Stimulated activated CD4-positive, alpha-beta T cell treated with anti-CD3 and anti-CD28 coated beads, Interleukin-1b, Interleukin-23, amount 100 ng/mL, for 48 hours (primary cell): ENCODE measurements at places on chromosomes 11 and 22.

DNA sequence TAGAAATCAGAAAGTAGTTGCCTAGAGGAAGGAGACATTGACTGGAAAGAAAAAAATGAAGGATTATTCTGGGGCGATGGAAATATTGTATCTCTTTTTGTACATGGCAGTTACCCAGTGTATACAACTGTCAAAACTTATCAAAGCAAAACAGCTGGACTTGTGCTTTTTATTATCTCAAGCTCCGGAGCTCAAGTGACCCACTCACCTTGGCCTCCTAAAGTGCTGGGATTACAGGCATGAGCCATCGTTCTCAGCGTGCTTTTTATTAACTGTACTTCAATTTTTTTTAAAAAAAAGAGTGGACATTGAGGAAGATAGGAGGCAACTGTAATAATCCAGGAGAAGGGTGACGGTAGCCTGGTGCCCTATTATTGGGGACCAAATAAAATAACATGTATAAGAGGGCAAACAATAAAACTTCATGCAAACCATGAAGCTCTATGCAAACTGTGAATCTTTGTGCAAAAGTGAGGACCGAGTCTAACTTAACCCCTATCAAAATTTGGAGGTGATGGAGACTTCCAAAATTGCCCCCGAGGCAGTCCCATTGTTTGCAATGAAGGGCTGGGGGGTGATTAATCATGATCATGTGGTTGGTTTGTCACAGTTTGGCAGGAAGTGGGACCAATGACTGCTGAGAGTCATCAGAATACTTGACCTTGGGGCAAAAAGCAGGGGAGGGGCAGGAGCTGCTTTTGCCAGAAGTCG is 23.5 kb downstream of the FZD4 start:
- DNase-seq = no peak

DNA sequence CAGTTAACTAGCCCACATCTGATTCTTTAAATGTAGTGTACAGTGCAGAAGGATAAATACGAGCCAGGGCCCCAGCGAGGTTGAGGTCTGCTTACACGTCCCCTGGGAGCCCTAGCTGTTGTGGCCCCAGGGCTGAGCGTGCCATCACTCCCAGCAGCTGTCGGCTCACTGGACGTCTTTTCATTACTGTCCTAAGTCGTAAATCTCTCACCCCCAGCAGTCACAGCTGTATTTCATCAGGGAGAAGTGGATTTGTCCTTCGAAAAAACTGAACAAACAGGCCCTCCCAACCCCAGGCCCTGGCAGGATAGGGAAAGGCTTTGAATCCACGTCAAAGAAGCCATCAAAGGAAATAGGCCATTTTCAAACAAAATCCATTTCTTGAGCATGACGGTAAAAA is 110.4 kb upstream of the CSNK2A3 start:
- DNase-seq = no peak

- DNase-seq = no peak
These were observed 92.9 kb downstream of the PRR5L start for GRCh38 chr11:36388951-36389350.

DNA sequence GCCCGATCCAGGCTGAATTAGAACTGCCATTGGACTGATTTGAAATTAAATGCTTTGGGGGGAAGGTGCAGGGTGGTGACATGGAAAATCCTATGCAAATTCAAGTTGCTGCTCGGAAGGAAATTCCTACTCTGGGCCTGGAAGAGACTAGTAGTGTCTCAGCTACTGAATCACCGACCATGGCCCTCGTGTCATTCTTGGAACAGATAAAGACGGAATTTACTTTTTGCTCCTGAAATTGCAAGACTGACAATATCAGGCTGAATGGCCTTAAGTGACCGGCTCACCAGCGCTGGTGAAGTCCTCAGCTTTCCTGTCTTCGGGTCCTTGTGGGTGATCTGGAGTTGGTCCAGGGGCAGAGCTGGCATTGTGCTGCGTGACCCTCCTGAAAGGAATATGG is 6.1 kb downstream of the ASCC2 start:
- DNase-seq = no peak

DNA sequence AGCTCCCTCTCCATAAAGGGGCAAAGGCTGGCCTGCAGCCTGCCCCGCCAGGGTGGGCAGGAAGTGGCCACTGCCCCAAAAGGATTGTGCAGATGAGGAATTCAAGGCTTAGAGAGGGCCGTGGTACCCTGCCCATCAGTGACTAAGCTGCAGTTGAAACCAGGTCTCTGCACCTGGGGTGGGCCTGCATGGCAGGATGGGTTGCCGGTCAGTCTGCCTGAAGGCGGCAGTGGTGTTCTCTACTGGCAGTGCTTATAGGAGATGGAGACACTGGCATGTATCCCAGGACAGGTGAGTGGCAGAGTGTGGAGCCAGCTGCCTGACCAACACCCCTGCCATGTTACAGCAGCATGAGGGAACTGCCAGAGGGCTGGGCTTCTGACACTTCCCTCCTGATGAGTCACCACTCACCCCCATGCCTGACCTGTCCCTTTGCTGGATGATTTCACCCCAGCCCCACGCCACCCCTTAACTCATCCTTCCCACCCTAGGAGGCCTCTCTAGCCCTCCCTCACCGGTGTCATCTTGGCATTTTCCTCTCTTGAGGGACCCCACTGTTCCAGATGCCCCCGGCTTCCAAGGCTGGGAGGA is 70.2 kb upstream of the LMO1 start:
- DNase-seq = no peak

GRCh38 chr11:129750343-129751292 is 65.0 kb upstream of the TMEM45B start:
- peak; percentile 71 for DNase-seq

DNA sequence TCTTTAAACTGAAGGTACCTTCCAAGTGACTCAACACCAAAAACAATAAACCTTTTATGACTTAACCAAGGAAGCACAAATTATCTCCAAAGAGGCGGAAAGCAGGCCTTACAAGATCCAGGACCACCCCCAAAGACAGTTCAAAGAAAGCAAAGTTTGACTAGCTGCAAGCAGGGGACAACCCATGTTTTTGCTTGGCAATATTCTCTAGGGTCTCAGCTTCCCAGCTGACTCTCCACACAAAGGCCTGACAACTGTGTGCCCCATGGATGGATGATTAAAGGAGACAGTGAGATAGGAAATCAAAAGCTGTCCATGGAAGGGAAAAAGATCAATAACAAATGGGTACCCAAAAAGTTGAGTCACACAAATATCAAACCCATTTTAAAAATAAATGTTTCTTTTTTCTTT is 232.2 kb downstream of the DDX10 start:
- DNase-seq = no peak

- no peak for DNase-seq
These were observed 98.2 kb downstream of the LDLRAD3 start for GRCh38 chr11:36041988-36042611.

DNA sequence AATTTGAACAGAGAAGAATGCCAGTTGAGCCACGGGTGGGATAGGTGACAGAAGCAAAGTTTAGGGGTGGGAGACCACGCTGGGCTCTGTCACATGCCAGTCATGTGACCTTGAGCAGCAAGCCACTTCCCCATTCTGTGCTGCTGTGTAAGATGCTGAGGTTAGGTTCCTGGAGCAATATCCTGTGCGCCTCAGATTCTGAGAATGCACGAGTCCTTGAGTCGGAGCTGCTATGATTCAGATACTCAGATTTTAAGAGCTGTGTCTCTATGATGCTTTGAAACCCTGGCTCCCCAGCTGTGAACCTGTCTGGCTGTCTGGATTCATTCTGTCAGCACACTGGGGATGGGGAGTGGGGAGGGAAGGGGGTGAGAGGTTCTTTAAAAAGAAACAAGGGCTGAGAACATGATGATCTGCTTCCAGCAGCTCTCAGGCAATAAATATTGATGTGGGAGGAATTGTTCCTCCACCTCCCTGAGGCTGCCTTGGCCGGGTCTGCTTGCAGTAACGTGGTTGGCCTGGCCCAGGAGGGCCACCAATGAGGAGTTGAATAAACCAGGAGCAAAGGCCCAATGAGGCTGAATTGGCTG is 24.0 kb downstream of the SLCO2B1 start:
- peak; percentile 7 for DNase-seq

- peak; percentile 88 for DNase-seq
These were observed 800 bp downstream of the KCTD21 start for GRCh38 chr11:78187366-78188285.

DNA sequence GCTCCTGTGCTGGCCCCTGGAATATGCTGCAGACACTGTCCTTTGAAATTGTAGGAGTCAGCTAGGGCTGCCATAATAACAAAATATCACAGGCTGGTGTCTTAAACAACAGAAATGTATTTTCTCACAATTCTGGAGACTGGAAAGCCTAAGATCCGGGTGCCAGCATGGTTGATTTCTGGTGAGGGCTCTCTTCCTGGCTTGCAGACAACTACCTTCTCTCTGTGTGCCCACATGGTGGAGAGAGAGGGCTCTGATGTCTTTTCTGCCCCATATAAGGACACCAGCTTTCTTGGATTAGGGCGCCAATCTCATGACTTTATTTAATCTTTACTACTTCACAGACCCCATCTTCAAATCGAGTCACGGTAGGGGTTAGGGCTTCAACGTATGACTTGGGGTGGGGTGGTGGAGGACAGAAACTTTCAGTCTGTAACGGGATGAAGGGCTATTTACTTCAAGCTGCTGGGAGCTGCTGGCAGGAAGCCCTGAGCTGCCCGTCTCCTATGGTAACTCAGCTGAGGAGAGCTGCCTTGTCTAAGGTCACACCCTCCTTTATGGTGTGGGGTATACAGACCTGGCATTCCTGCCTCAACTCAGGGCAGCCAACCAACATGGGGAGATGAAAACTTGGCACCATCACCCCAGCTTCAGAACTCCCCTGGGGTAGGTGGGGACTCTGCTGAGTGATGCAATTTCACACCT is 142.9 kb upstream of the ZBED5 start:
- DNase-seq = no peak

DNA sequence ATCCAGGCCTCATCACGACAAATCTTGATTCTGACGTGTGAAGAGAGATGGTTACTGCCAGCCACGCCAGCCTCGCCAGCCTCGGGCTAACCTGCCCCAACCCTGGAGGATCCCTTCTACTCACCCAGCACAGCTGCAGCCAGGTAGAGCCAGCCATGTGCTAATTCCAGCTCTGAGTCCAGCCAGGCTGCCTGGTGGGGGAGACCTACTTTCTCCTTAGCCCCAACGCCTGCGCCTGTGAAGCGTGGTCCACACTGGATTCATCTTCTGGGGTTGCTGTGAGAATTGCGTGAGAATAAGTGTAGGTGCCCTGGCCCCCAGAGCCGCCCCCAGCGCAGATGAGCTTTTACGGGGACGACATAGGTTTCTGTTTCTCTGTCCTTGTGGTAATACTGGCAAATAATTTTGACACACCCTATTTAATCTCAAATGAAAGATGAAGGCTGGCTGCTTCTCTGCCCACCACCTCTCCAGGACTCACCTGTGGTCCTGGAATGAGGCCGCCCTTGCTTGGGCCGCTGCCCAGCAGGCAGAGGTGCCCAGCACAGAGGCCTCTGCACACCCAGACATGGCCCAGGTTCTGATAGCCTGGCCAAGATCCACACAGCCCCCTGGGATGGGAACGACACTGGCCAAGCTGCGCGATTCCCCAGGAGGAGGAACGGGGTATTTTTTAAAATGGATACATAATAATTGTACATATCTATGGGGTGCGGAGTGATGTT is 528.4 kb downstream of the TBC1D22A start:
- no peak for DNase-seq

GRCh38 chr11:24324211-24324610 is 172.6 kb upstream of the LUZP2 start:
- no peak for DNase-seq

DNA sequence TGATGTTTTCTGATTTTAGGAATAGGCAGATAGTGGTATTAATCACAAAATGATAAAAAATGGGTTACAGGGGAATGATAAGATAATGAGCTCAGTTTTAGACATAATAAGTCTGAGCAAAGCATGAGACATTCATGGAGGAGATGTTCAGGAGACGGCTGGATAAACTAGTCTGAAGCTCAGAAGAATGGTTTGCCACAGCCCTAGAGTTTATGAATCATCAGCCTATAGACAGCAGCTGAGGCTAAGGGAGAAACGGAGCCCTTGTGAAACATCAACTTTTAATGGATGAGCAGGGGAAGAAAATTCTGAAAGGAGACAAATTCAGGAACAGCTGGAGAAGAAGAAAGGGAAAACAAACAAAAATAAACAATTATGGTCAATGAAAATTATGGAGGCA is 87.2 kb downstream of the RELT start:
- no peak for DNase-seq

DNA sequence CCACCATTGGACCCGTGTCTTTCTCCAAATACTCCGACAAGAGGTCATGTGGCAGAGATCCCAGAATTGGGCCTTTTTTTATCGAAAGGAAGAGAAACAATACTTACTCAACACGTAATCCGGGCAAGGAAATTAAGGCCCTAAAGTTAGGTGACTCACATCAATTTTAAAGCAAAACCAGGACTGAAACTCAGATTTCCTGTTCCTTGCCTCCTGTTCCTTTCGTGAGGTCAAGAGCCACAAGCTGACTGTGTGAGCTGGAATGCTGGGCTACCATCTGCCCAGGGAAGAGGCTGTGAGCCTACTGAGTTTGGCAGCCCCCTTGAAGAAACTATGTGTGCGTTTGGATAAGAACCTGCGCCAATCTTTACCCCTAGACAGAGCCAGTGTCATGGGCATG is 27.1 kb upstream of the MRGPRX2 start:
- DNase-seq = no peak

DNA sequence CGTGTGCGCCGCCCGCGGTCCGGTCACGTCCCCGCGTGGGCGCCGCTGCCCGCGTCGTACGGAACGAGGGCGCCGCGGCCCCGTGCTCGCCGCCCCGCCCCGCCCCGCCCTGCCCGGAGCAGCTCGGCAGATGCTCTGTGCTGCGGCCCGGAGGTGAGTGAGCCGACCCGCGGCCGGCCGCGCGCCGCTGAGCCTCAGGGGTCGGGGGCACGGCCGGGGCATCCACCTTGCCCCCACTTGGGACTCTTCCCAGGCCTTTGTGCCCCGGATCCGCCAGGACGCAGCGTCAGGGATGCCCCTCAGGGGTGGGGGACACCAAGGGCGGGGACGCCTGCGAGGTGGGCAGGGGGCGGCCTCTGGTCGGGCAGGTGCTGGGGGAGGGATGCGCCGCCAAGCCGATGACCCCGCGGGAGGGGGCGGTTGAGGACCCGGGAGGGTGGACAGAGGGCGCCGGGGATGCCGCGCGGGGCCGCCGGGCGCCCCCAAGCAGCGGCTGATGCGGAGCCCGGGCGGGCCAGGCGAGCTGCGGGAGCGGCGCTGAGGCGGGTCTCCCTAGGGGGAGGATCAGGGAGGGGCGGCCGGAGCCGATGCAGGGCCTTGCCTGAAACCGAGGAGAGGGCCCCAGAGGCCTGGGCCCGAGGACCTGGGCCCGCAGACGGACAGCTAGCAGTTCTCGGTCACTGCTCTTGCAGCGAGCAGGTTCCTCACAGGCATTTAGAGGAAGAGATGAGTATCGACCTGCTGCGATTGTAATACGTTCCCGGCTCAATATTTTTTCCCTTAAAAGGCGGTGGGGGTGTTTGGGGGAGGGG is at the start of gene GNAZ:
TSS of gene GNAZ (plus strand) at position 102 of the 812 bp plus-strand sequence. CDS start 25,177 bp downstream, outside the sequence.
- no peak for DNase-seq

DNA sequence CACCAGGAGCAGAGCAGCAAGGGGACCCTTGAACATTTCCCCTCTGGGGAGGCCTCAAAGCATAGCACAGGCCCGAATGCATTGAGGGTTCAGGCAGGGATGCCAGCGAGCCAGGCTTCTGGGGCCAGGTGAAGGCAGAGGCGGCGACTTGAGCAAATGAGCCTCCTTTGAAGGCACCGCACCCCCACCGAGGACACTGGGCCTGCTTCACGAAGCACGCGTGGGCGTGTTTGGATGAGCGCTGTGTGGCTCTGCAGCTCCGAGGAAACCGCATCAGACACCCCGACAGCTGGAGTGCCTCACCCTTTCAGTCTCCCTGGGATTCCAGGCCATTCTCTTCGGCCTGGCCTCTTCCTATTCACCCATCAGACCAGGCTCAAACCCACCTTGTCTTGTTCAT is 301.8 kb downstream of the NTM start:
- DNase-seq = no peak
